SK-N-SH (cell line): ENCODE measurements at places on chromosomes 5 and 9. TPM values are rescaled to one million over a fixed set of nuclear protein-coding genes. Genes with fewer than 3 reads are reported as not detected.
A peak's percentile ranks its signal among the peaks of the same experiment; 100 is the strongest.

GRCh38 chr9:11821306-11821975 is 871.7 kb upstream of the TYRP1 start:
- H3K36me3 ChIP-seq, result no peaks in the 10 kb centered on the region
- H3K27ac ChIP-seq, result no peak overlapping the region
- no peaks in the 10 kb centered on the region for H3K4me1 ChIP-seq
- no peaks in the 10 kb centered on the region for H3K27me3 ChIP-seq

DNA sequence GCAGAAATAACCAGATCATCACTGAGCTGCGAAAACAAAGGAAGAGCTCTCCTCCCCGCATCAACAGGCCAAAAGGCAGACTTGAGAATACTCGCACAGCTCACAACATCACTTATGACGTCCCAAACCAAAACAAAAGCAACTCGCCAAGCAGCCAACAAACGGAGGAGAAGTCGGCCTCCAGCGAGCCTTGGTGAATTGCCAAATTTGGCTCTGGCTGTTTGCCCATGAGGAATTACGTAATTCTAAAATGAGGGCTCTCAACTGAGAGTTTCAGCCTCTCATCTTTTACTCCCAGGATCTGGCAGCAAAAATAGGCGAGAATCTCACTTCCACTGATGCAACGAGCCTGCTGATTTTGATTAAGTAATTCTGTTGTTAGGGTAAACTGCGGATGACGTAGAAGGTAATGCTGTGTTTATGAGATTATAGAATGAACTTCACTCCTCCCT is 51.7 kb upstream of the SEMA6A start:
- no peaks in the 10 kb centered on the region for H3K4me1 ChIP-seq
- no peak overlapping the region for H3K27ac ChIP-seq
- DNase-seq, result no peak
- H3K36me3 ChIP-seq, result no peaks in the 10 kb centered on the region
- H3K4me3 ChIP-seq, result no peak overlapping the region
- no peaks in the 10 kb centered on the region for H3K27me3 ChIP-seq

GRCh38 chr5:152007653-152008335 is 83.1 kb upstream of the GLRA1 start:
- H3K27me3 ChIP-seq, result no peaks in the 10 kb centered on the region
- H3K4me1 ChIP-seq, result no peaks in the 10 kb centered on the region
- DNase-seq, result no peak
- H3K4me3 ChIP-seq, result no peak overlapping the region
- no peak overlapping the region for H3K27ac ChIP-seq

DNA sequence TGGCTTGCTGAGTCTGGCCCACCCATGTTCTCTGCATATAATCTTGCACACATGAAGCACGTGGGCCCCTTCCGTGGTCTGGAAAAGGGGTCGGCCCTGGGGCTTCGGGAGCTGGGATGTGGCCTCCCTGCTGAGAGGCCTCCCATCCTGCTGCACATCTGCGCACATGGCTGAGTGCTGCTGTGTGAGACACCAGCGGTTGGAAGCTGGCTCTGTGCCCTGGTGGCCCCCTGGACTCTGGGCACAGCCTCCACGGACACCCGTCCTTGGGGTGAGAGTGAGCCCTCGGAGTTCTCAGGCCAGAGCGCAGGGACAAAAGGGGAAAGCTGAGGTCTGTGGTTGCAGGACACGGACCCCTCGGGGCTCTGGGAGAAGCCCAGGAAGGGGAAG is 115.8 kb downstream of the RXRA start:
- H3K27ac ChIP-seq, result peak overlapping the region; percentile 44
- no peaks in the 10 kb centered on the region for H3K27me3 ChIP-seq
- H3K36me3 ChIP-seq, result no peaks in the 10 kb centered on the region
- DNase-seq, result peak; percentile 54

CCDC187 gene
- polyA plus RNA-seq, result not detected in 2 replicates

- DNase-seq, result no peak
- H3K27me3 ChIP-seq, result no peaks in the 10 kb centered on the region
- H3K4me3 ChIP-seq, result no peak overlapping the region
- no peaks in the 10 kb centered on the region for H3K36me3 ChIP-seq
- H3K4me1 ChIP-seq, result no peaks in the 10 kb centered on the region
These were observed 995.8 kb upstream of the CDH6 start for GRCh38 chr5:30197662-30198061.

DPP7 gene
- polyA plus RNA-seq, result 127 and 141 TPM in 2 replicates

GRCh38 chr9:78314550-78314949 is 17.6 kb downstream of the PSAT1 start:
- H3K4me3 ChIP-seq, result no peak overlapping the region
- H3K27me3 ChIP-seq, result no peaks in the 10 kb centered on the region
- peak overlapping the region; percentile 14; the same call in 1 of the 2 replicates for H3K27ac ChIP-seq

ZNF608 gene
- 4.9 and 5.2 TPM in 2 replicates for polyA plus RNA-seq

- peak overlapping the region; percentile 17 for H3K4me3 ChIP-seq
- H3K27ac ChIP-seq, result peak overlapping the region; percentile 99
- H3K4me1 ChIP-seq, result peaks cover 35% of the 10 kb centered on the region
- H3K27me3 ChIP-seq, result no peaks in the 10 kb centered on the region
- H3K36me3 ChIP-seq, result no peaks in the 10 kb centered on the region
- DNase-seq, result peak; percentile 58
These were observed 120.2 kb downstream of the SEMA6A start for GRCh38 chr5:116454417-116454927.

DNA sequence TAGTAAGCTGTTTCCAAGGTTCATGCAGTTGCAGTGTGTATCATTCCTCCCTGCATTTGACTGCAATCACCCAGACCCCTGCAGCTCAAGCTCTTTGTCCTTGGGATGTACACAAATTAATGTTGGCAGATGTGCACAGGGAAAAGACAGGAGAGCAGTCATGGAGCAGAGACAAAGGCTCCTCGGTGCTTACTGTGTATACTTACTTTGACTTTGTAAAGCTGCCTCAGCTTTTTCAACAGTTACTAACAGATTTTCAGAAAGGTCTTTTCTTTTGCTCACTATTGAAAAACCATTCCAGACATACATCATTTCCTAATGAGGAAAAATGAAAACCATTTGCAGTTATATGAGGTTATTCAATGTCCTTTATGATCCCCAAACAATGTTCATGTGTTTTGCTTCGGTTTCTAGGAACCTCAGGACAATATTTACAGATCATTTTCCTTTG is 124.9 kb downstream of the TTC39B start:
- peaks cover 15% of the 10 kb centered on the region for H3K4me1 ChIP-seq
- H3K27ac ChIP-seq, result peak overlapping the region; percentile 47
- no peak overlapping the region for H3K4me3 ChIP-seq
- no peaks in the 10 kb centered on the region for H3K27me3 ChIP-seq

PCDHA1 gene
- 0.16 and 0.21 TPM in 2 replicates for polyA plus RNA-seq

- no peaks in the 10 kb centered on the region for H3K36me3 ChIP-seq
- H3K4me3 ChIP-seq, result no peak overlapping the region
- no peak overlapping the region for H3K27ac ChIP-seq
These were observed 364.9 kb upstream of the IRX2 start for GRCh38 chr5:3116366-3116765.

- H3K27ac ChIP-seq, result no peak overlapping the region
- H3K4me1 ChIP-seq, result no peaks in the 10 kb centered on the region
- no peaks in the 10 kb centered on the region; the same call in 1 of the 2 replicates for H3K27me3 ChIP-seq
- no peaks in the 10 kb centered on the region for H3K36me3 ChIP-seq
These were observed 164.1 kb upstream of the ZNF618 start for GRCh38 chr9:113712053-113712452.

RGS7BP gene
- polyA plus RNA-seq, result not detected in 2 replicates

DNA sequence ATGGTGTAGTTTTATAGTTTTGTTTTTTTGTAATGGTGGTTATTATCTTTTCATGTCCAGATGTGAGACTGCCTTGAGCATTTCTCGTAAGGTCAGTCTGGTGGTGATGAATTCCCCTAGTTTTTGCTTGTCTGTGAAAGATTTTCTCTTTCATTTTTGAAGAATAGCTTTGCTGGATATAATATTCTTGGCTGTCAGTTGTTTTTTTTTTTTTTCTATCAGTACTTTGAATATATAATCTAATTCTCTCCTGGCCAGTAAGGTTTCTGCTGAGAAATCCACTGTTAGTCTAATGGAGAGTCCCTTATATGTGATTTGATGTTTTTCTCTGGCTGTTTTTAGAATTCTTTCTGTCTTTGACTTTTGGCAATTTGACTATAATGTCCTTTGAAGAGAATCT is 106.9 kb downstream of the CARTPT start:
- peaks cover 8% of the 10 kb centered on the region; the same call in 1 of the 2 replicates for H3K4me1 ChIP-seq
- DNase-seq, result no peak
- no peak overlapping the region for H3K4me3 ChIP-seq
- no peaks in the 10 kb centered on the region for H3K27me3 ChIP-seq
- H3K36me3 ChIP-seq, result no peaks in the 10 kb centered on the region
- no peak overlapping the region for H3K27ac ChIP-seq

DNA sequence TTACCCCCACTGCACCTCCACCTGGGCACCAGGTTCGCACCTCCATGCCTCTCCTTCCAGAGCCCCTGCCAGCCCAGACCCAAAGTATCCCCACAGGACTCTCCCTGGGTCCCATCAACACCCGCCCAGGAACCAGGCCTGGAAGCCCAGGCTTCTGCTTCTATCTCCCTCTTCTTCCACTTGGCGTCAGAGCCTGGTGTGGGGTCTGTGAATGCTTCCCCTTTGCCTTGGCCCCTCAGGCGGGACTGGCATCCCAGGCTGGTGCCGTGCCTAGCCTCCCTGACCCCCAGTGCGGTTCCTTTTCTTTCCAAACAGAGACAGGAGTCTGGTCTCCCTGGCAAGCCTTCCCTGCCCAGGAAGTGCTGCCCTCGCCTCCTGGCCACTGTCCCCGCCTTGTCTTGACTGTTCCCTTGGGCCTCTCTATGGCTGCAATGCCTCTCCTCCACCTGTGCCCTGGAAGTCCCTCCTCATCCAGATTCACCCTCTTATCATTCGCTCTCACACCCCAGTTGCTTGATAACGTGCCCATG is 7.8 kb upstream of the TBC1D9B start:
- no peak overlapping the region for H3K27ac ChIP-seq
- no peaks in the 10 kb centered on the region for H3K4me1 ChIP-seq
- no peak overlapping the region for H3K4me3 ChIP-seq
- no peak for DNase-seq
- no peaks in the 10 kb centered on the region for H3K27me3 ChIP-seq
- H3K36me3 ChIP-seq, result no peaks in the 10 kb centered on the region

- H3K36me3 ChIP-seq, result peaks cover 9% of the 10 kb centered on the region
- DNase-seq, result peak; percentile 81
- no peaks in the 10 kb centered on the region for H3K27me3 ChIP-seq
- H3K27ac ChIP-seq, result peak overlapping the region; percentile 98
- H3K4me3 ChIP-seq, result peak overlapping the region; percentile 93
These were observed 1.1 kb upstream of the SPRY4 start for GRCh38 chr5:142325725-142326479.

ABCA2 gene
- 26.0 and 34.7 TPM in 2 replicates for polyA plus RNA-seq

SPATA31E1 gene
- polyA plus RNA-seq, result not detected in 2 replicates
